ENCODE measurements at places on chromosomes 16 and 17. TPM values are rescaled to one million over a fixed set of nuclear protein-coding genes. Genes with fewer than 3 reads are reported as not detected.

LRRC36 gene
- 1.4 TPM for total RNA-seq

ABCA10 gene
- total RNA-seq, result 0.58 TPM

CCL16 gene
- not detected for total RNA-seq

NEK8 gene
- total RNA-seq, result 5.4 TPM

TSPOAP1 gene
- total RNA-seq, result 0.05 TPM

STARD3 gene
- 50.2 TPM for total RNA-seq

NLE1 gene
- 11.8 TPM for total RNA-seq

IKZF3 gene
- not detected for total RNA-seq

PSMC5 gene
- total RNA-seq, result 95.5 TPM

SLFN13 gene
- total RNA-seq, result 0.82 TPM

SLC47A1 gene
- 0.35 TPM for total RNA-seq

TPPP3 gene
- 3.2 TPM for total RNA-seq

DNA sequence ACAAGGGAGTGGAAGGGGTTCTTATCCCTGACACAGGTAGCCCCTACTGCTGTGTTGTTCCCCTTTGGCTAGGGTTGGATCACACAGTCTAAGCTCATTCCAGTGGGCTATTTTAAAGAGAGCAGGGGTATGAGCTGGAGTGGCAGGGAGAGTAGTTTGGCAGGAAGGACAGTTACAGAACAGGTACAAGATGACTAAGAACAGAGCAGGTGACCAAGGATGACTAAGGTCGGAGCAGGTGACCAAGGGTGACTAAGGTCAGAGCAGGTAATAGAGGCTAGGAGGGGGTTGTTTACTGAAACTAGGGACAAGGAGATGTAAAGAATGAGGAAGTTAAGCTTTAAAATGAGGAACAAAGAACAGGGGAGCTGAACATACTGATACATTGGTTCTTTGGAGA lies 58.8 kb downstream of the UTP18 start:
- DNase-seq, result no peak

DNA sequence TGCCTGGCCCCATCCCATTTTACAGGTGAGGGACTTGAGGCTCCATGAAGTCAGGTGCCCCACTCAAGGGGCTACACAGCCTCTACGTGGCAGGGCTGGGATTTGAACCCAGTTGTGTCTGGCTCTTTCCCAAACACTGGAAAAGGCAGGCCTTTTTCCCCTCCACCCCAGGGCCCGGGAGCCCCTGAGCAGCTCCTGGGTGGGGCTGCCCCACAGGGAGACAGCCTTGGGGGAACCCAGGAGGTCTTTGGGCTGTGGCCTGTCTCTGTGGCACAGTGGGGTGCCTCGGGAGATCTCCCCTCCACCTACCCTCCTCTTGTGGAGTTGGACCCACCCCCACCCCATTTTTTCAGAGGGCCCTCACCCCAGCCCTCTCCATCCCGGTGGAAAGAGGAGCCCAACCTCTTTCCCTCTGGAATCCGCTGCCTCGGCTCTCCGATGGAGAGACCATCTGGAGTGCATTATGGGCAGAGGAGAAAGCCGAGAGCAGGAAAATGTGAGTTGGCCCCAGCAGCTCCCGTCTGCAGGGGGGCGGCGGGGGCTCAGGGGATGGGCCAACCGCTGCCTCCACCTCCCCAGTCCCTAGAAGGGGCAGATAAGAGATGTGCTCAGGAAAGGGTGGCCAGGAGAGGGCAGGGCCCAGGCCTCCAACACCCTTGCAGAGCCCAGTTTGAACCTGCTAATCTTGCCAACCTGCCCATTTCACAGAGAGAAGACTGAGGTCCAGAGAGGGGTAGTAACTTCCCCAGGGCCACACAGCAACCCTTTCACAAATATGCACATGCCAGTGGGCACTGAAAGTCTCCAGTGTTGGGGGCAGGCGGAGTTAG lies 15.4 kb upstream of the TMEM92 start:
- DNase-seq, result no peak

GRCh38 chr17:54530398-54530797 lies 370.3 kb upstream of the TOM1L1 start:
- no peak for DNase-seq

GRCh38 chr17:43015579-43015978 lies 6.6 kb downstream of the VAT1 start:
- no peak for DNase-seq

DNA sequence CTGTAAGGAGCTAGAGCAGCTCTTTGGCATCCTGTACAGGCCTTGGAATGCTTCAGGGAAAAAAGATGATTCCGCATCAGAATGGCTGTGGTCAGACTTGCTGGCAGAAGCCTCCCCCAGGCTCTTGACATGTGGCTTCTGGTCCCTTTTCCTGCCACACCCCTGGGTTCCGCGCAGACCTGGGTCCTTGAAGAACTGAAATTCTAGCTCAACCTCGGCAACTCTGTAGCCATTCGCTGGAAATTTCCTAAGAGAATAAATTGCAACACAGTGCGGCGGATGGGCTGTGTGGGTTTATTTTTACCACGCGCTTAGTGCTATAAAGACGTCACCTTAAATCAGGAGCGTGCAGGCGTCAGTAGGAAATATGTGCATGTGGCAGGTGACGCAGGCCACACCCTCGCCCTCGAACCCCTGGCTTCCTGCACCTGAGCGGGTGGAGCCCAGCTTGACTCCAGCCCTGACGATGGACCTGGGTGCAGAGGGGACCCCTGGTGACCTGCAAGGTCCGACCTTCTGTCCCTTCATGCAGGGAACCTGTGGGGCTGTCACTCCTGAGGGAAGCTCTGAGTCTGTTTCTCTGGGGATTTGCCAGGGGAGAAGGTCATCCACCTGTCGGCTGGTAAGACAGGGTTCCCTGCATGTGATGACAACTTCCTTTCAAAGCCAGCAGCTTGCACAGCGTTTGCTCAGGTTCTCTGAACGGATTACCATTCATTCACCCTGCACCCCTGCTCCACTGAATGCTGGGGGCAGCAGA lies 46.3 kb downstream of the METRNL start:
- DNase-seq, result no peak

DNA sequence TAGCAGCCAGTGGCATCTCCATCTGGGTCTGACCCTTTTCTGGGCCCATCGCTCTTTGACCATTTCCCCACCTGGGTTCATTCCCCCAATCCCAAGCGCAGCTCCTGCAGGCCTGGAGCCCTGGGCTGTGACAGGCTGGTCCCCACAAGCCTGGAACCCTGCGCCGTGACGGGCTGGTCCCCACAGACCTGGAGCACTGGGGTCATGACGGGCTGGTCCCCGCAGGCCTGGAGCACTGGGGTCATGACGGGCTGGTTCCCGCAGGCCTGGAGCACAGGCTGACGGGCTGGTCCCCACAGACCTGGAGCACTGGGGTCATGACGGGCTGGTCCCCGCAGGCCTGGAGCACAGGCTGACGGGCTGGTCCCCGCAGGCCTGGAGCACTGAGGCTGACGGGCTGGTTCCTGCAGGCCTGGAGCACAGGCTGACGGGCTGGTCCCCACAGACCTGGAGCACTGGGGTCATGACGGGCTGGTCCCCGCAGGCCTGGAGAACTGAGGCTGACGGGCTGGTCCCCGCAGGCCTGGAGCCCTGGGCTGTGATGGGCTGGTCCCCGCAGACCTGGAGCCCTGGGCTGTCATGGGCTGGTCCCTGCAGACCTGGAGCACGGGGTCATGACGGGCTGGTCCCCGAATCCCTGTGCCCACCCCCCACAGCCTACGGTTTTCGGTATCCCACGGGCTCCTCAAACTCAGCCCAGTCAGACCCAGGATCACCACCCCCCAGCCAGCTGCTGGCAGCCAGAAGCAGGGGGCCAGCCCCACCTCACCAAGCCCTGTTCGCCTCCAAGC lies 16.6 kb downstream of the TMC6 start:
- no peak for DNase-seq

DNA sequence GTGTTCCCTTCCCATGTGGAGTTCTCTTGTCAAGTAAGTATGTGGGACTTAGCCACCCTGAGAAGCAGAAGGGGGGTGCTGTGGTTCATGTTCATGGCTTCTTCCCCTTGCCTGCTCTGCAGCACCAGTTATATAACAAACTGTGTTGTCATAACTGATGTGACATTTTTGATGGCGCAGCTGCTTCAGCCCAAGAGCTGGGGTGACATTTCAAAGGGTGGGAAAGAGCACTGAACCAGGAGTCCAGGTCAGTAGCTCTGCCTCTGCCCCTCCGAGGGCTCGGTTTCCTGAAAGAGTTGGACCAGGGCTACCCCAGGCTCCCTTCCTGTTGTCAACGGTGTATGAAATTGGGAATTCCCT lies 7.4 kb downstream of the GNAO1 start:
- DNase-seq, result no peak

DNA sequence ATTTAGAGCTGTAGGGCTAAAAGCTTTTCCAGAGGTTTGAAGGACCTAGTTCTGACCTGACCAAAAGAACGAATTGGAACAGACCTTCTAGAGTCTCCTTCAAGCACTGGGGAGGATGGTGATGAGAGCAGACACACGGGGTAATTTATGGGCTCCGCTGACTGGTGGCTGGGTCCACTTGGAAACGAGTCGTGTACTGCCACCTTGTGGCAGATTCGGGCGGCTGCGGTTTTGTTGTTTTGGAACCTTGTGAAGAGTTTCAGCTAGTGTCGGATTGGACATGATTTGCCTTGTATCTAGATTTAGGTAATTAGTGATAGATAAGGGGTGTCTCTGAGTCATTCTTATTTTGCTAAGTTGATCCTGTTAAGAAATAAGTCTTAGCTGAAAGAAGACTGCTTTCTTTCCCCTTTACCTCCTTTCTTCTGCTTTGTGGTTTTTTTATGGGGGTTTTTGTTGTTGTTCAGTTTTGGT lies 98.9 kb downstream of the AATF start:
- peak; percentile 47 for DNase-seq

DNA sequence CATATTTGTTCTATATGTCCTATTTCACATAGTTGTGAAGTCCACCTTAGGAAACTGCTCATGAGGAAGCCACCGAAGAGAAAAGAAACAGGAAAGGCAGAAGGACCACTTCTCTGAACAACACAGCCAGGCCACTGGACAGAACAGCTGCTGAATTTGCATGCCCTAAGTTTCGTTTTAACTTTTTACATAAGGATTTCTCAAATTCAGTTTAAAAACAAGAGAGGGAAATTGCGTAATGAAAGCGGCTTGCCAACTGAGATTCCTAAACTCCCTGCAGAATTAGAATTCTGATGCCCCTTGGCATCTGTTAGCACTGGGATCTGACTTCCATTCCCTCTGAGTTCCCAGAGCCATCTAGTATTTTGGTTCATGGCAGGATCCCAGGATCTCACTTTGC lies 5.0 kb upstream of the CCL8 start:
- DNase-seq, result no peak

GRCh38 chr16:52101246-52101645 lies 445.7 kb downstream of the TOX3 start:
- DNase-seq, result no peak

DNA sequence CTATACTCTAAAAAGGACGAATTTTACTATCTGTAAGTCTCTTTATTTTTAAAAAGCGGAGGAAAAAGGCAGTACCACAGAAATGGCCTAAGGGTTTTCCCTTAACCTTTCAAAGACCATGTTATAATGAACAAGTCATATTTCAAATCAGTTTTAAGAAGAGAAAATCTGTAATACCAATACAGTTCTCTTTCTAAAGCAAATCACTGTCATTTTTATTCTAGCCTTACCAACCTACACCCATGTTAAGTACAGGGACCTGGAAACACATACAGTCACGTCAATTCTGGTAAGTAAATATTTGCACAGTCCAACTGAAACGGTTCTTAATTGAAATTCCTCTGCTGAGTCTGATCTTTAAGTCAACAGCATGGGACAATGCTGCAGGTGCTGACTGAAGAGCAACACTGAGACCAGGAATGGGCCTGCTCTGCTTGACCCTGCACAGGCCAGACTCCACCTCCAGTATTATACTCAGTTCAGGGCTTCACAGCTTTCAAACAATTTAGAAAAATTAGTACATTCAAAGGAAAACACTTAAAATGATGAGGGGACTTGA lies 20.2 kb downstream of the MBTPS1 start:
- no peak for DNase-seq

GRCh38 chr17:39793301-39793872 lies 55.6 kb downstream of the GRB7 start:
- DNase-seq, result no peak

- DNase-seq, result no peak
These were observed 45.6 kb downstream of the SLC47A1 start for GRCh38 chr17:19579192-19579761.

DNA sequence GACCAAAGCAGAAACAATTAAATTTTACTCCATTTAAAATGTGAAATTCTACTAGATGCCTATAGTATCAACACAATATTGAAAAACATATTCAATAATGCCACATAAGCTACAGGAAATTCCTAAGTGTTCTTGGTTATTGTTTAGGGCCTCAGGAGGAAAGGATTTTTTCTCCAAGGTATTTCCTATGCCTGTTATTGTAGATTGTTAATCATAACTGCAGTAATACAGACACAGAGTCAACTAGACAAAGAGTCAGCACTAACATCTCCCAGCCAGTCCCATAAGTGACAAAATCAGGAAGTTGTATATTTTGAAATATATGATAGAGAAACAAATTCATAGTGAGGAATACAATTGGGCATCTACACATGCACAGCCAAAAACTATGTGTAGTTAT lies 782.7 kb upstream of the KIF2B start:
- DNase-seq, result peak; percentile 29

DNA sequence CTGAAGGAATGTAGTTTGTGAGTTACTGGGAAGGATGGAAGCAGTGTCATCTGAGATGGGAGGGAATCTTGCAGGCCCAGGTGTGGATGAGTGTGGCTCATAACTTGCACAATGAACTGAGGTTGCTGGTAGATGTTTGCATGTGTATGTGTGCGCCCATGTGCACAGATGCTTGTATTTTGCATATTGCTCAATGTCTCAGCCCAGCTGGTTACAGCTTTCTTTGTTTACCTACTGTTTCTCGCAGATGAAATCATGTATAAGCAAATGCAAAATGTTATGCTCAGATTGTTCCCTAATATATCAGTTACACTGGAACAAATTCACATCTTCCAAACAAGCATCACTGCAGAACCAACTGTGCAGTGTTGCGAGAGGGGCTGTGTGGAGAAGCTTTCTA lies 452.2 kb upstream of the EEF2KMT start:
- no peak for DNase-seq

DNA sequence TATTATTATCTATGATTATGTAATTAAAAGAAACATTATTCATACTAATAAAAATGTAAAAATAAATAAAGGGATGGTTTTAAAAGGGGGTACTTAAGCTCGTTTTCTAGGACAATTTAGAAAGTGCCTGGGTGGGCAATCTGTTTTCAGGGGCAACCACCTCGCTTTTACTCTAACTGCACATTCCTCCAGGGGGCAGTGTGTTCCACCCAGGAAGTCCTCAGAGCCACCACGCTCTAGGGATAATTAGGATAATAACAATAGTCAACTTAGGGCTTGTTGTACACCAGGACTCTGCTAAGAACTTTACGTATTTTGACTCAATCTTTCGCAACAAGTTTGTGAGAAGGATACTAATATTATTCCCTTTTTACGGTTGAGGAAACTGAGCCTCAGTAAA lies 396.7 kb upstream of the MAF start:
- no peak for DNase-seq

- DNase-seq, result no peak
These were observed 5.9 kb upstream of the KCNJ18 start for GRCh38 chr17:21686165-21687015.

- no peak for DNase-seq
These were observed 20.8 kb downstream of the GGA3 start for GRCh38 chr17:75240394-75241142.
